ENCODE measurements at places on chromosomes 7 and 10.
A peak's percentile ranks its signal among the peaks of the same experiment; 100 is the strongest.

GRCh38 chr10:110269374-110270318 is 35.1 kb downstream of the SMNDC1 start:
- DNase-seq = no peak

DNA sequence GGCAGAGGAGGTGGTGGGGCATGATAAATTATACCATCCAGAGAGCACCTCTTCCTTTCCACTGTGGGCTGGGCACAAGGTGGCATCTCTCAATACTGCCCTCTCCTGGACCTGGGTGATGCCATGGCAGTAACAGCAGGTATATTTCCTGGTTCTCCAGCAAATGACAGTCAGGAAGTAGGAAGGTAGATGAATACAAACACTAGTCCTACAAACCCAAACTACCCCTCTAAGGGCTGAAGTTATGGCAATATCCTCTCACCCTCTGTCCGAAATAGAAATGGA is 1004.9 kb downstream of the KCNMA1 start:
- peak; percentile 50 for DNase-seq

DNA sequence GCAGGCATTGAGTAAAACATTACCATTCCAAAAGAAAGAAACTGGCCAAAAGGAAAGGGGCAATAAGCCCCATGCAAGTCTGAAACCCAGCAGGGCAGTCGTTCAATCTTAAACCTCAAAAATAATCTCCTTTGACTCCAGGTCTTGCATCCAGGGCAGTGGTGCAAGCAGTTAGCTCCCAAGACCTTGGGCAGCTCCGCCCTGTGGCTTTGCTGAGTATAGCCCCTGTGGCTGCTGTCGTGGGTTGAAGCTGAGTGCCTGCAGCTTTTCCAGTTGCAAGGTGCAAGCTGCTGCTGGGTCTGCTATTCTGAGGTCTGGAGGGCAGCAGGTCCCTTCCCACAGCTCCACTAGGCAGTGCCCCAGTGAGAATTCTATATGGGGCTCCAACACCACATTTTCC is 580.1 kb upstream of the AUTS2 start:
- no peak for DNase-seq

GRCh38 chr7:81627536-81628287 is 142.1 kb downstream of the HGF start:
- no peak for DNase-seq

GRCh38 chr7:24334627-24335026 is 50.6 kb downstream of the NPY start:
- DNase-seq = no peak

GRCh38 chr10:74433993-74434392 is 283.0 kb downstream of the ADK start:
- DNase-seq = no peak

DNA sequence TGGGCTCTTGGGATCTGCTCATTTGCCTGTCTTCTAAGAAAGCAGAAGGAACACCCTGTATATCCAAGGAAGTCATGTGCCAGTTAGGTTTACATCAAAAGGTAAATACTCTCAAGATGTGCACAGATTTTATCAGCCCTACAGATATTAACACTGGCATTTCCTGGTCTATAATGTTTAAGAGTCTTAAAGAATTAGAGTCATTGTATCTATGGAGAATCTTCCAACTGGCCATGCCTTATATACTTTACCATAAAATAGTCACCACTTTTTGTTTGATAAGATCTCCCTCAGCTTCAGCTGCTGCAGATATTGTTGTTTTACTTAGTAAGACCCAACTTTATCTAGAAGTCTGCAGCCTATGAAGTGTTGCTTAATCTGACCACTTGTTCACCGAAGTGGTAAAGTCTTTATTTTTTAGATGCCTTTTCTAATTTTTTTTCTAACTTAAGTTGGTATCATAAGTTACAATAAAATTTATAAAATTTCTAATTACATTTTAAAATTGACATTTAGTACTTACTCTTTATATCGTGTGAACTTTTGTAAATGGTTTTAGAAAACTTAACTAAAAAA is 58.5 kb downstream of the CPED1 start:
- no peak for DNase-seq

DNA sequence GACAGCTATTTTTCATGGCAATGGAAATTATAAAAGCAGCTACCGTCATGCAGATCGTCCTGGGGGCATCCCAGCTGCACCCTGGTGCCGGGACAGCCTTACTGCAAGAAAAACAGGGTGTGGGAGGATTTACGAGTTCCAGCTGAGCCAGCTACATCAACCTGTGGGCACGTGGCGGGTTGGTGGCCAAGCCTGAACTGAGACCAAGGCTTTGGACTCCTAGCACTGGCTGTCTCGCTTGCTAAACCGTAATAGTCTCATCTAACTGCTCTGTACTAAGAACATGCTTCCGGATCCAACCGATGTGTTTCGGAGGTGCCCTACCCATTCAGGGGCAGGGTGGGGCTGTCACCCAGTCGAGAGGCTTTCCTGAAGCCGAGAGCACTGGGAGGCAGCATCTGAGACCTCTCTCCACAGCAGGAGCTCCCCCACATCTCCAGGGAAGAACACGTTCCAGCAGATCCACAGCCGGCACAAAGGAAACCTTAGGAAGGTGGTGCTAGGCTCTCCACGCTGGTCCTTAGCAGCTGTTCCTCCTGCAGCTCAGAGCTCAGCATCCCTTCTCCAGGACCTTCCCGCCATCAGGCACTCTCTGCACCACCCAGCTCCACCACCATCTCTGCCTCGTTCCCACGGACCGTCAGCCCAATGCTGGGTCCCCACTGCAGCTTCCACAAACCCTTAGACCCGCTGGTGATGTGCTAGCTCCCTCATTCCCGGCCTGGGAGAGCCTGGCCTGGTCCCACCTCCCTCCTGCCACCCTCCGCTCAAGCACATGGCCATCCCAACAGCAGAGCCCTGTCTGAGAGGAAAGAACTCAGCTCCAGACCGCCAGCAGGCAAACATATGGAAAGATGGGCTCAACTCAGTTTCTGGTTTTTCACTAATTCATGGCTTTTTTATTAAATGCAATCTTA is 158.5 kb downstream of the PTPRN2 start:
- no peak for DNase-seq

Measured in NCI-H345 (cell line).